Stimulated activated CD8-positive, alpha-beta memory T cell treated with anti-CD3 and anti-CD28 coated beads, Interleukin-7, amount 100 ng/mL, for 1 hour (primary cell): ENCODE measurements at places on chromosomes 4 and X.

GRCh38 chr4:21898101-21898500 is 50.5 kb downstream of the KCNIP4 start:
- no peak for DNase-seq

- no peak for DNase-seq
Measured at GRCh38 chrX:39856472-39857121, 241.2 kb downstream of the BCOR start.

DNA sequence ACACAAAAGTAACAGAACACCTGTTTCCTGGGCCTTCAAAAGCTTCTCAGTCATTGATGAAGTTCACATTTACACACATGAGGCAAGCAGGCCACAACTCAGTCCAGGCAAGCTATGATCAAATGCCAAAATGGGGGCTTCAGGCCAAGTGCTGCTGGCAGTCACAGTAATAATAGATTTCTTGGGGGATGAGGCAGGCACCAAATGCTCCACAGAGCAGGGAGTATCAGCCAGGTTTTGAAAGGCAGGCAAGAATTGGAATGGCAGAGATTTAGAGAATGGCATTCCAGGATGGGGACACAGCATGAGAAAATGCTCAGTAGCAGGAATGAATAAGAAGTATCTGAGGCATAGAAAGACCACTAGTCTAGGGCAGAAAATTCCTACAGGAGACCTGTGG is 52.8 kb downstream of the GRIA3 start:
- no peak for DNase-seq

GRCh38 chr4:146143888-146144287 is 31.6 kb upstream of the LSM6 start:
- DNase-seq, result no peak

- no peak for DNase-seq
Measured at GRCh38 chr4:163380703-163381102, 37.0 kb downstream of the NPY5R start.

DNA sequence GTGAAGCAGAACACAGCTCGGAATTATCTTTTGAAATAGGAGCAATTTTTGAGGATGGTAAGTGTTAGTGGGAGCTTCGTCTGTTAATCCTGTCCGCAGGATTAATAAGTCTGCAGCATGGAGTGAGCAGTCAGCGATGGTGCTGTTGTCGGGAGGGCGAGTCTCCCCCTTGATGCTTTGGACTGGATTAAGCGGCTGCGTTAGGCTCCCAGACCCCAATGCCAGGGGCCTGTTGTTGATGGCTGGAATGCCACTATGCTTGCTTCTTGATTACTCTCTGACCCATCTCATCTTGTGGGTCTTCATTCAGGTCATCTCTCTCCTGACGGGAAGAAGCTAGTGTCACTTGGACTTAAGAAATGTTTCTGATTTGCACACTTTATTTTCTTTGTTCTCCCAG is 332.6 kb downstream of the ARHGAP10 start:
- no peak for DNase-seq

DNA sequence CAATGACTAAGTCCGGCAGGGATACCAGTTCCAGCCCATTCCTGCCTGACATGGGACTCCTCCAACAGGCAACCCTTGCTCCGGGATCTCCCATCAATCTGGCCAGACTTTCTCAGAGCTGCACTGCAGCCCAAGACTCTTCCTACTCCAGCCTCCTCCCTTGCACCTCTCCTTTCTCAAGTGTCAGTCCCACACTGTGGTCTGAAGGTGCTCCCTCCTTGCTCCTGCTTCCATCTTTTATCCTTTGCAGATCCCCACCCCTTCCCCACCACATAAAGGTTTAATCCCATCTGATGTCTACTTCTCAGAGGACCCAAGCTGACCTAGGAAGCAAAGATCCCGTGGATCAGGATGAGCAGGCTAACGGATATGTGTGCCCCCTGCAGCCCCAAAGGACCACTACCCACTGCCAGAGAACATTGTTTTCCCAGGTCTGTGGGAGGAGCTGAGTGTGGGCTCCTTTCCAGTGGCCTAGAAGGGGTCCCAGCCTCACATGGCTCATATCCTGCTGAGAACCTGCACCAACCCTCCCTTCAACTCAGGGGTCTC is 33.3 kb upstream of the XPNPEP2 start:
- no peak for DNase-seq

GRCh38 chr4:127604949-127605709 is 27.6 kb upstream of the INTU start:
- no peak for DNase-seq

- no peak for DNase-seq
Measured at GRCh38 chr4:8167291-8167690, 8.7 kb upstream of the ABLIM2 start.

DNA sequence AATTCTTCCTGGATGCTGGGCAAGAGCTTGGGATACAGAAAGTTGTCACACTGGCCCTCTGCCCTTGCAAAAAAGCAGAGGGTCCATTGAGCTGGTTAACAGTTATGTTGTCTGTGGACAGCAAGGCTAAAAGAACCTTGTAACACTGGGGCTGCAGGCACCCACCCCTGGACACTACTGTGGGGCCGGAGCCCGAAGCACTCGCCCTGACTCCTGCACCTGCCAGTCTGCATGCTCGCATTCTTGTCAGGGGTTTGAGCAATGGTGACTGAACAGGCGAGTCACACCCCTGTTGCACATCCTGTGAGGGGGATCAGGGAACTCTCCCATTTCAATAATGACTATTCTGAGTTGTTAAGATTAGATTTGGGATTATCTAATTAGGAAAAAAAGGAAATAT is 23.6 kb downstream of the ADH4 start:
- DNase-seq, result no peak

DNA sequence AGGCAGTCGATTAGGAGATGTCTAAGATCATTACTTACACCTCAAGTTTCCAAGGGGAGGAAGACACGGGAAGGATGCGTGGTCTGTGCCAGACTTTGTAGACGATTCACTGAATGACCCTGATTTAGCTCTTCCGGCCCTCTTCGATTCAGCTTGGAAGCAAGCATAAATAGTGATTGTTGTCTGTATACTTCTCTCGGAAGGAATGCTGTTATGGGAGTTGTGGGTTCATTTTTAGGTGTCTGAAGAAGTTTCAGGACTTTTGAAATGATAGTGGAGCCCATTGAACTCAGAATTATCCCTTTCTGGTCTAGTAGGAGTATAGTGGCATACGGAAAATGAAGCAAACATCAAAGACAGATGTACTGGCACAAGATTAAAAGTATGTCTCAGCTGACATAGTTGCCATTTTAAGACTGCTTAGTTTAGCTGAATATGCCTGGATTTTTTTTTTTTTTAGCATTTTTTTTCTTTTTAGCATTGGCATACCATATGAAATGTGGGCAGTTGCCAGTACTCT is 1.0 kb upstream of the ANKRD17 start:
- no peak for DNase-seq

DNA sequence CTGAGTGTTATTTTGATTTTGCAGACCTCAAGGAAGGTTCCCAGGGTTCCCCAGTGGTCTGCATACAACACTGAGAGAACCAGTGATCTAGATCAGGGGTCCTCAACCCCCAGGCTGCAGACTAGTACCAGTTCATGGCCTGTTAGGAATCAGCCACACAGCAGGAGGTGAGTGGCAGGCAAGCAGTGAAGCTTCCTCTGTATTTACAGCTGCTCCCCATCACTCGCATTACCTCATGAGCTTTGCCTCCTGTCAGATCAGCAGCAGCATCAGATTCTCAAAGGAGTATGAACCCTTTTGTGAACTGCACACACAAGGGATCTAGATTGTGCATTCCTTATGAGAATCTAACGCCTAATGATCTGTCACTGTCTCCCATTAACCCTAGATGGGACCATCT is 28.5 kb downstream of the EDNRA start:
- DNase-seq, result no peak

DNA sequence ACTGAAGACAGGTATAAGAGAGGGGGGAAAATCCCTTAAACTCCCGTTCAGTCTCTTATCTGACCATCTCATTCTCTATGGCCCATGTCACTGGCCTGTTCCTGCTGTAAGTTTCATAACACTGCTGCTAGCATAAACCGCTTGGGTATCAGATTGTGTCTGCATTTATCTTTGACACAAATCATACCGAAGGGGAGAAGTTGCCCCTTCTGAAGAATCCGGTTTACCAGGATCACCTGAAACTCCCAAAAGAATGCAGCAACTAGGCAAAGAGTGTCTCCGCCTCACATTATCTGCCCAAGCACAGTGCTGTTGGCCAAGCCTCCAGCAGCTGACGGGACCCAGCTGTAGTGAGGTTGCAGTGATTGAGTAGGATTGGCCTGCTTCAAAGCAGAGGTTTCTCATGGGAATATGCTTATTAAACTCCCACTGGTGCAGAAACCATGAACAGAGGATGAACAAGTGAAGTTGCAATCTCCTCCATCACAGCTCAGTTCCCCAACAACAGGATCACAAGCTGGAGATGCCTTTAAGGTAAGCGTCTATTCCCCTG is 71.3 kb upstream of the PUDP start:
- no peak for DNase-seq

- no peak for DNase-seq
Measured at GRCh38 chr4:53307819-53308780, 57.8 kb downstream of the SCFD2 start.

- no peak for DNase-seq
Measured at GRCh38 chr4:54971474-54971950, 153.9 kb downstream of the KDR start.

- no peak for DNase-seq
Measured at GRCh38 chr4:115537387-115537786, 424.0 kb upstream of the NDST4 start.

DNA sequence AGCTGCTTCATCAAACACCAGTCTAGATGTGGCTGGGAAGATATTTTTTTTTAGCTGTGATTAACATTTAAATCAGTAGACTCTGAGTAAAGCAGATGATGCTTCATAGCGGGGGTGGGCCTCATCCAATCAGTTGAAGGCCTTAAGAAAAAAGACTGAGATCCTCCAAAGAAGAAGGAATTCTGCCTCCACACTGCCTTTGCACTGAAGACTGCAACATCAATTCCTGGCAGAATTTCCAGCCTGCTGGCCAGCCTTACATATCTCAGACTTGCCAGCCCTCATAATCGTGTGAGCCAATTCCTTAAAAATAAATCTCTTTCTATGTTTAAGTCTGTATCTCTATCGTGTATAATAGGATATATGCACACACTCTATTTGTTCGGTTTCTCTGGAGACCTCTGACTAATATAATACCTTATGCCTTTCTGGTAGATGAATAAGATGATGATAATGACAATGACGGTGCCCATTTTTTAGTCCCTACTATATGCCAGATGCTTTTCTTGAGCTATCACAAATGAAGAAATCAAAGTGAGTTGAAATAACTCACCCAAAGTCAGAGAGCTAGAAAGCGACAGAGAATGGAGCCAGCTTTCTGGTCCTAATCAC is 66.1 kb upstream of the SOD3 start:
- DNase-seq, result no peak

- no peak for DNase-seq
Measured at GRCh38 chr4:18406264-18406663, 384.7 kb upstream of the LCORL start.

- no peak for DNase-seq
Measured at GRCh38 chr4:79050541-79050880, 111.3 kb upstream of the PAQR3 start.

DNA sequence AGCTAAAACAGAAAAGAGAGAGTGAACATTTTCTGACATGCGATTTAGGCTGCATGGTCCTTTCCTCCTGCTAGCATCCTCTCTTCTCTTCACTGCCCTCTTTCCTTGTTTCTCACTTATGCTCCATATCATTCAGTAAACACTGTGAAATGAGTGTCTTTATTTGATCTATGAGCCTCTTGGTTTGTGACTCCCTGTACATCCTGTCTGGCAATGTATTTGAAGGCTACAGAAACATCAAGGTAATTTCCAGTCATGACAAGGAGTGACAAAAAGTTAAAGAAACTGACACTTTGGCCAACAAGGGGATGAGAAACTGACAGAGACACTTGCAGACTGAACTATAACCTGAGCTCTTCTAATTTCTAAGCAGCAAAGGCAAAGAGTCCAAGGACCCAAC is 8.7 kb downstream of the FTHL17 start:
- no peak for DNase-seq

DNA sequence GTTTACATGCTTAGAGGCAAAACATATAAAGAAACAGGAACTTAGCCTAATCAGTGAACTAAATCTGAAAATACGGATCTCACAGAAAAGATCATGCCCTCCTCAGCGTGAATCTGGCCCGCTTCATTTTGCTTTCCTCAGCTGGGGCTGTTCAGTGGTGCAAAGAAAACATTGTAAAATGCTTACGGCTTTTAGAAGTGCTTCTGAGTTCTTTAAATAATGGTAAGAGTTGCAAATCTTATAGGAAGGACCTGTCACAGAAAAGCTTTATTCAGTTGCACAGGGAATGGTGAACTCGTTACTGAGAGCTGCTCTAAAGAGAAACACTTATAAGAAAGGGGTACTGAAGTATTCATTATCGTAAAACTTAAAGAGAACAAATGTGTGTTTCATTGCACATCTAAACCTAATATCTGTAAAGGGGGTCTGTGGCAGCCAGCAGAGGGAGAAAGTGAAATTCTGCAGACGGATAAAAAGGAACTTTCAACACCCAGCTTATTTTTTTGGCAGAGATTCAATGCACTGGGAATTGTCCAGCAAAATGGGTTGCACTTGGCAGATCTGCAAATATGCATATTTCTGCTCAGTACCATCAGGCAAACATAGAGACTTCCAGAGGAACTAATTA is 139.2 kb upstream of the ANK2 start:
- DNase-seq, result no peak

DNA sequence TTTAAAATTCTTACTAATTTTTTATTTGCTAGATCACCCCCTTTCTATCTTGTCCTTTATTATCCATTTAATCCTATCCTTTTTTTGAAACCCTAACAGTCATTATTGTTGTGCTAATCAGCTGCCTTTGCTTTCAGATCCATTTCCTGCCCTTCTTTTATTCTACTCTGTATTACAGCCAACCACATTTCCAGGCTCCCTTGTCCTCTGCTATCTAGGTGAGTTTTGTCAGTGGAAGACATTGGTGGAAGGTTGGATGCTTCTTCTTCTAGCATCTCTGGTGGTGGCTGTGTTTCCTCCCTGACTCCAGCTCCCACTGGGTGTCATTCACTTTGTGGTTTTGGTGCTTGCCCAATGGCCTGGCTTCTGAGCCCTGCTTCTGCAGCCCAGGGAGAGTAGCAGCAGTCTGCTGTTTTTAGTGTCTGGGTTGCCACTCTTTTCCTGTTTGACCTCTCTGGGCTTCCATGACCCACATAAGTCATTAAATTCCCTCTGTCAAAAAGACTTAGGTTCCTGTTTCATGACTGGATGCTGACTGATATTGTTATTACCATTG is 225.2 kb upstream of the PGRMC2 start:
- DNase-seq, result no peak

GRCh38 chrX:104195013-104195412 is 28.8 kb downstream of the FAM199X start:
- DNase-seq, result no peak

- DNase-seq, result no peak
Measured at GRCh38 chrX:122135070-122135469, 1049.0 kb upstream of the GRIA3 start.

DNA sequence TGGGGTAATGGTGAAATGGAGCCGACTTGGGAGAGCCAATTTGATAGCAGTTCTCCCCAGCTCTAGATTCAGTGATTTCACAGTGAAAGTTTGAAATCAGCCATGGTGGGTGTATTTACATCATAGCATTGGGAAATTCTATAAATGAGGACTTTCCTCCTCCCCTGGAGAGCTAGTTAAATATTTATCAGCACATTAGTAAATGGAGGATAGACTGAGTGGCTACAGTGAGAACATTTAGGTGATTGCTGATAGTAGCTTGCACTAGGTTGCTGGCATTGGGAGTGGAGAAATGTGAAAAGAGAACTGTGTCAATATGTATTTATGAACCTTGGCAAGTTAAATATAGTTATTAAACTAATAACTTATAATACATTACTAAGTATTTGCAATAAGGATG is 347.3 kb downstream of the CCSER1 start:
- no peak for DNase-seq
